ENCODE measurements at places on chromosomes 11 and 22.

DNA sequence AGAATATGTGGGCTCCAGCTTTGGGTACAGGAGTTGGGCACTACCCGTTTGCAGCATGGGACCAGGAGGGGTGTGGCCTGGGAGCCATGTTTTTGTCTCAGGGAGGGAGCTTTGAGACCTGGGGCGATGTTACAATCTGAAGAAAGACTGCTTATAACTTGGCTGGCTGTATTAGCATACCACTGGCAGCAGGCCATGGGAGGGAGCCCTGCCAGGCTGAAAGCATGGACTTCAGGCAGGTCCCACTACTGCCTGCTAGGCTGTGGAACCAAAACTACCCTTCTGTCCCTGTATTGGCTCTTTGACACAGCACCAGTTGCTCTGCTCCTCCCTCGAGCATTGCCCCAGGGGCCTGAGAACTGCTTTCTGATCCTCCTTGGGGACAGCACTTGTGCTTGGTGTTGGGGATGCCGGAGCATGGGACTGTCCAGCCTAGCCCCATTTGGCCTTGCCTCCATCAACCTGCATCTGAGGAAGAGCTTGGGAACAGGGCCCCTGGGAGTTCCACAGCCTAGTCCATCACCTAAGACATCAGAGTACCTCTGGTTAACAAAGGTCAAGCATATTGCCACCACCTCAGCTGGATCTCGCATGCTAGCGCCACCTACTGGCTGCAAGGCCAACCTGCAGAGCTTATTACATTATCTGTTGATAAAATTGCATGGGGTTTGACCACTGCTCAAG lies 217.4 kb downstream of the SBF2 start:
- peak; percentile 15 for DNase-seq

GRCh38 chr11:124724979-124725718 lies 14.6 kb upstream of the NRGN start:
- DNase-seq, result no peak

- DNase-seq, result no peak
Measured at GRCh38 chr11:61745781-61746441, 6.5 kb upstream of the MYRF start.

DNA sequence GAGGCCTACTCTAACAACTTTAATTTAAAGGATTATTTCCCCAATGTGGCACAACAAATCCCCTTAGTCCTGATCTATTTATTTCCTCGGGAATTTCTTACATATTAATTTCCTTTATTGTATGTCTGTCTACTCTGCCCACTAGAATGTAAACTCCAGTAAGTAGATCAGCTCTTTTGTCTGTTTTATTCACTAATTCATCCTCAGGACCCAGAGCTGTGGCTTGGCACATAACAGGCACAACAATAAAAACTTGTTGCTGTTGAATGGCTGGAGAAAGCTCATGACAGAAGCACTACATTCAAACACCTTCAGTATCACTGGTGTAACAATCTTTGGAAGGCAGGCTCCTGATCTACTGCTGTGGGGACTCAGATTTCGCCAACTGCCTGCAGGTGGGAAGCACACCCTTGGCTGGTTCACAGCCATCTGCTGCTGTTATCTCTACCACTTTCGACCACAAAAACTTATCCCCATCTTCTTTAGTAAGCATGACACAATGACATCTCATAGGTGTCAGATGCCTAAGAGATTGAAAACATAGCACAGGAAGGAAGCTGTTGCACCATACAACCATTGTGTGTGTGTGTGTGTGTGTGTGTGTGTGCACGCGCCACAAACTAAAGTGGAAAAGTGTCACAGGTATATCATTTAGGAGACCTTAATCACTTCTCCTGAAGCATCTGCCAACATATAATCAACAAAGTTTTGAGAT lies 11.9 kb downstream of the HIRA start:
- no peak for DNase-seq

DNA sequence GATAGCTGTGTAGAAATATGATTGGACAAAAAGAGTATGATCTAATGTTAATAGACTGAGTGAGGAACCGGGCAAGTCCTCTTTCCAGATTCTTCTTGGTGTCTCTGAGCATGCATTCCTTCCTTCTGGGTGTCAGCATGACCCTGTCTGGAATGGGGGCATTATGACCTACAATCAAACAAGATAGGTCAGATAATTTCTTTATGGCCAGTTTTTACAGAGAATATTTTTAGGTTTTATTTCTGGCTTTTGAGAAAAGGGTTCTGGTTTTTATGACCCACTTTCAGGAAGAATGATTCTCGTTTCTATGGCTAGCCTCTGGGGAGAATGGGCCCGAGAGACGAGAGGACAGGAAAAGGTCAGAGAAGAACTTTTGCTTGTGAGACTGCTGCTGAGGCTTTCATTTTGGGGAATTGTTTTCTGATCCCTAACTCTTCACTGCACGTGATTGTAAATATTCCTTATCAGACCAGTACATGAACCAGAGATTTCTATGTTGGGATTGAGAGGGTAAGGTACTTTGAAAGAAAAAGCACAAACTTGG lies 383.8 kb downstream of the AASDHPPT start:
- DNase-seq, result no peak

- DNase-seq, result no peak
Measured at GRCh38 chr11:134481135-134481534, 69.1 kb upstream of the B3GAT1 start.

DNA sequence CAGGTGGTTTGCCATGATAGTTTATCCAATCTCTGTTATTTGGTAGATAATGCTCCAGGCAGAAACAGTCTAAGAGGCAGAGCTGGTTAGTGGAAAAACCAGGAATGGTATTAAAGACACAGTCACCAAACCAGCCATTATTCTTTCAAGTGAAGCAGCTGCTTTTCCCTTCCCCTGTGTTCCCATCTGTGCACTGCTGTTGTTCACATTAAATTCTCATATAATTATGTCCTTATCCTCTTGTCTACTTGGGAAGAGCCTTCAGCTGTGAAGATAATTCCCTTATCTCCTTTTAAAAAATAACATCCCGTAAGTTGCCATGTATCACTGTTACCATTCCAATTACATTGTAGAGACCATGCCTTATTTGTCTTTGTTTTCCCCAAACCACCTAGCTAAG lies 5.2 kb upstream of the TBCEL start:
- DNase-seq, result no peak

DNA sequence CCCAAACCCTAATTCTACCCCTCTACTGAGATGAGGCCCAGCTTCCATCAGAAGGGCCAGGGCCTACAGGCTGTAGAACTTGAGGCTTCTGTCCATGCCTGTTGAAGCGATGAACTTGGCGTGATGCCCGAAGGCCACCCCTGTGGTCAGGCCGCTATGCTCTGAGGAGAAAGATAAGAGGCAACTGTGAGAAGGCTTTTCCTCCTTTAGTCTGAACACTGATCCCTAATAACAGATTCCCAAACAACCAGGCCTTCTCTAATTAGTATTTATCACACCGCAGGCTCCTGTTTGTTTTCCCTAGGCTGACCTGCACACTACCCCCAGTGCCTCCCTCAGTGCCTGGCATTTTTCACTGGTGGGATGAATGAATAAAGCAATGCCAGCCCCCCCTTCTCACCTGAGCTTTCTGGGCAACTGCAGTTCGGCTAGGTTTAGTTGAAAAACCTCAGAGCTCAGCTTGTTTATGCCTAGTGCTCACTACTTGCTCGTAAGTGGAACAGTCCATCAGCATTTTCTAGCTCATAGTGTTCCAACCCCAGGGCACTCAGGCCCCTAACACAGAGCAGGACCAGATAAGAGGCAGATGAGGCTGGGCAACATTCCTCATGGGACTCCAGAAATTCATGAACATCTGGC lies 15.2 kb downstream of the PRPF19 start:
- no peak for DNase-seq

DNA sequence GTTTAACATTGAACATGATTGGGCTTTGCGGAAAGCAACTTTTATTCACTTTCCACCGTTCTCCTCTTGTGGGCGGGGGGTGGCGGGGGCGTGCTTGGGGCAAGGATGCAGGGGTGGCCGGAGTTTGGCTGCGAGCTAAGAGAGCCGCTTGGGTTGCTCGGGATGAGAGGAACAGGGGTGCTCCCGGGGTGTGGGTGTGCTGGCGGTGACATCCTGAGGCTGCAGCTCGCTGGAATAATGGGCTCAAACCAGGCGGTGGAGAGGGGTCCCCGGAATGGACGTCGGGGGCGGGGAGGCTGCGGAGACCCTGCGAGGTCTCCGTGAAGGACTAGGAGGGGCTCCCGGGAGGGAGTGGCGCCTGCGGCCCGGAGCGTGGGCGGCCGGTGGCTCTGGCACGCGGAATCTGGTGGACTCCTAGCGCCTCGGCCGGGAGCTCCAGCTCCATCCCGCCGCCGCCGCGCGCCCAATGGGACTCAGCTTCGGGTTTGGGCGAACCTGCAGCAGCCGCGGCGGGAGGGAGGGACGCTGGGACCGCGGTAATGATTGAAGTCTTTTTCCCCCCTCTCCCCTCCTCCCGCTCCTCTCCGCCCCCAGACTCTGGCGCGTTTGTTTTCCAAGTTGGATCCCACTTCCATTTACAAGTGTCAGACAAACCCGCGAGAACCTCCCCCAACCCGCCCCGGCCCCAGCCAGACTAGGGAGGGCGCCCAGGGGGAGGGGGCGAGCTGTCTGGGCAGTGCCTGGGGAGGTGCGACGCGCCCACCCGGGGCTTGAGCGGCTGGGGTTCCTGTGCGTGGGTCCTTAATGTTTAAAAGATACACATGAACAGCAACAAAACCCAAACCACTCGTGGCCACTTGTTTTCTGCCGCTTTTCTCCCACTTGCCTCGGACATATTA lies 2.0 kb downstream of the FAT3 start:
- no peak for DNase-seq

GRCh38 chr11:34613015-34613414 lies 7.9 kb upstream of the EHF start:
- DNase-seq, result no peak

- DNase-seq, result peak; percentile 21
Measured at GRCh38 chr11:121249039-121249663, 43.4 kb upstream of the SC5D start.

DNA sequence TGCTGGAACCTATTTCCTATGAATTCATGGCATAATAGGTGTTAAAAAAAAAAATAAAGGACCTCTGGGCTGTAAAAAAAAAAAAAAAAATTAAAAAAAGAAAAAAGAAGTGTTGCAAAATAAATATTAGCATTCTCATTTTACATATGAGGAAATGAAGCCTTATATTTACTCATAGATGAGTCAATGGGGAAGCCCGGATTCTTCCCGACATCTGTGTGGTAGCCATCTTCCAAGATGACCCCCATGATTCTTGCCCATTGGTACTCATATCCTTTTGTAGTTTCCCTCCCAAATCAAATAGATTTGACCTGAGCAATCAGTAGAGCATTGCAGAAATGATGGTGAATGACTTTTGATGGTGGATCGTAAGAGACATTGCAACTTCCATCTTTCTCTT lies 3.0 kb upstream of the SWAP70 start:
- DNase-seq, result no peak

DNA sequence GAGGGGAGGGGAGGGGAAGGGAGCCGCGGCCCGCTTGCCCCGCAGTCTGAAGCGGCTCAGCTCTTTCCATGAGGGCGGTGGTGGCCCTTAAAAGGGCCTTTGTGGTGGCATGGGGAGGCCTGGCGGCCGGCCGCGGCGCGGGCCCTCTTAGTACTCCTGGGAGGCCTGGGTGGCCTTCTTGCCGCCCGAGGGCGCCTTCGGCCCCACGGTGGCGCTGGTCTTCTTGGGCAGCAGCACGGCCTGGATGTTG lies 6.9 kb downstream of the DPAGT1 start:
- peak; percentile 49 for DNase-seq

- DNase-seq, result no peak
Measured at GRCh38 chr22:20159076-20159475, 8.2 kb upstream of the CCDC188 start.

DNA sequence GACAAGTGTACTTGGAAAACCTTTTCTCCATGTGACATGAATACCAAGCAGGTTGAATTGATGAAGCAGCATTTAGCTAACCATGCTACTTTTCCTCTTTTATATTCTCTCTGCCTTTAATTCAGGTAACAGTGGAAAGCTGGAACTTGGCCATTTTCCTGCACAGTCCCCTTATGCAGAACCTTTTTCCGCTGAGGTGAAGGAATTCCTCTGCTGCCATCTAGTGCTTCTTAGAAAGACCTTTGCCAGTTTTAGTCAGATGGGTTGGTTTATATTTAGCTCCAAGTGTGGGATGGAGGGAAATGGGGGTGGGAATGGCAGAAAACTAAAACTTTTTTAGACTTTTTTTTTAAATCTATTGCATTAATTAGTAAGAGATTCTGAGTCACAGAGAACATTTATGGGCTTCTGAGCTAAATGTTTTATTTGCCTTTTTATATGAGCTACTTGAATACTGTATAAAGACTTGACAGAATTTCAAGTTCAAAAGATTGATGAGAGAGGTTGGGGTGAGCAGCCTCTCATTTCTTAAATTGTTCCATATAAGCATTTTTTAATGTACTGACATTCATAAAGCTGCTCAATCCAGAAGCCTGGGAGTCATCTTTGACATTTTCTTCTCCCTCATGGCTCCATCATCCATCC lies 153.9 kb upstream of the ZC3H12C start:
- peak; percentile 35 for DNase-seq

- DNase-seq, result no peak
Measured at GRCh38 chr11:563066-563811, 2.5 kb downstream of the RASSF7 start.

- no peak for DNase-seq
Measured at GRCh38 chr11:6538456-6538855, 41.4 kb downstream of the DNHD1 start.

GRCh38 chr22:30326255-30326705 lies 461 bp downstream of the TBC1D10A start:
- no peak for DNase-seq

GRCh38 chr22:50529897-50530579 lies at the start of gene TYMP:
TSS of gene TYMP (minus strand) at chr22:50530012. CDS start at chr22:50529709, 303 bp downstream.
- DNase-seq, result no peak

- DNase-seq, result no peak
Measured at GRCh38 chr11:19176629-19177186, 25.1 kb downstream of the CSRP3 start.

GRCh38 chr22:32706149-32706548 lies 95.4 kb upstream of the TIMP3 start:
- no peak for DNase-seq

DNA sequence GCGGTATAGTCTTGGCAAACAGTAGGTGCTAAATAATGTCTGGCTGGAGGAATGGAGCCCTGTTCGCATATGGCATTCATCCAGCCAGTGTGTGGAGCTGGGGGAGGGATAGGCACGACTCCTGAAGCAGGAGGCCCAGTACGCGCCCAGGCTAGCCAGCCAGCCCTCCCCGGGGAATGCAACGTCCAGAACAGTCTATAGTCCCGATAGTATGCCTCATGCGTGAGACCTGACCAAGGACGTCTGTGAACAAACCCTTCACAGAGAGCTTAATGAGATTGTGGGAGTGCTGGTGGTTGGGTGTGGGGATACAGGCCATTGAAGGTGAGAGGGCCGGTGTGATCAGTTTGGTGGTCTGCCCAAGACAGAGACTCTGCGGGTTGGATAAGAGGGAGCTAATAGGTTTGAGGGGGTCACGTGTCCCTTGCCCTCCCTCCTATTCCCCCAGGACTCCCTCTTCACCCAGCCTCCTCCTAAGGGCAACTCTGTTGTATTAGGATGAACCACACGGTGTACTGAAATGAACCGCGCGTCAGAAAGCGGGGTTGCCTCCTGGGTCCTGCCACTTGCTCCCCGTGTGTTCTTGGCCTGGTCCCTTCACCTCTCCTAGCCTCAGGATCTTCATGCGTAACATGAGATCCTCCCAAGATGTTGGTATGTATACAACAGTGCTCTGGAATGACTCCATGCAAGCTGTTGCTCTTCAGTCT lies 987 bp upstream of the GRIK4 start:
- no peak for DNase-seq

Measured in GM04503 (cell line).